ENCODE measurements at places on chromosomes 12 and 14.

DNA sequence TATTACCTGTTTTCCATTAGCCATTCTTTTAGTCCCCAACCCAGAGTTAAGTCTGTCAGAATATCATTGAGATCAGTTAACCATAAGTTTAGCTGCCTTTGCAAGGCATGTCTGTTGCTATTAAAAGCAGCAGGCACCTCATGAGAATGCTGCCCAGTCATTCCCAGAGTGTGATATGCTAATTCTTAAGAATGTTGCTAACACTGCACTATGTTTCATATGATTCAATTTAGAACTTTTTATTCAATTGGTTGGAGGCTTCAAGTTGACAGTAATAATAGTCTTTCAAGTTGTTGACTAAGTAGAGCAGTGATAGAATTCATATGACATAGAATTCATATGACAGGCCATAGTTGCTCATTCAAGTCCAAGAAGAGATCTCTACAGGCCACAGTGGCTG, 292.3 kb downstream of the FUT8 start:
- DNase-seq = no peak

GRCh38 chr12:69330475-69331473, 17.4 kb upstream of the LYZ start:
- peak; percentile 32 for DNase-seq

- no peak for DNase-seq
Measured at GRCh38 chr12:132398386-132398991, 69.1 kb upstream of the GALNT9 start.

DNA sequence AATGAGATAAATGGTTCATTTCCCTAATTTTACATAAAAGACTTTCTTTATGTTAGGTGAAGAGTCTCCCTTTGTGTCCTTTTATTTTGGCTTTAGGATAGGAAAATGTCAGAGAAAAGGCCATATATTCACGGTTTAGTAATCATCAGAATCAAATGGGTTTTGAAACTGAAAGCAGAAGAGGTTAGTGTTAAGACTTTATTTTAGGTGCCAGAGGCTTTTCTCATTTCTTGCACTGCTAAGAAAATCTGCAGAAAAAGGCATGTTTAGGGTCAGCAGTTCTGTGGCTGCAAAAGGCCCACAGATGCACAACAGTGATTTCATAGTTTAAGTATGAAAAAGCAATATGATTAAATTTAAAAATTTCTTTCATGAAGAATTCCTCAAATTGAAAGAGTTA, 80.4 kb upstream of the SINHCAF start:
- peak; percentile 64 for DNase-seq

- DNase-seq = no peak
Measured at GRCh38 chr14:89755816-89756215, 198.7 kb downstream of the EFCAB11 start.

GRCh38 chr12:96752211-96752610, 154.8 kb upstream of the NEDD1 start:
- DNase-seq = no peak

GRCh38 chr12:94191023-94191422, 42.6 kb downstream of the PLXNC1 start:
- no peak for DNase-seq

DNA sequence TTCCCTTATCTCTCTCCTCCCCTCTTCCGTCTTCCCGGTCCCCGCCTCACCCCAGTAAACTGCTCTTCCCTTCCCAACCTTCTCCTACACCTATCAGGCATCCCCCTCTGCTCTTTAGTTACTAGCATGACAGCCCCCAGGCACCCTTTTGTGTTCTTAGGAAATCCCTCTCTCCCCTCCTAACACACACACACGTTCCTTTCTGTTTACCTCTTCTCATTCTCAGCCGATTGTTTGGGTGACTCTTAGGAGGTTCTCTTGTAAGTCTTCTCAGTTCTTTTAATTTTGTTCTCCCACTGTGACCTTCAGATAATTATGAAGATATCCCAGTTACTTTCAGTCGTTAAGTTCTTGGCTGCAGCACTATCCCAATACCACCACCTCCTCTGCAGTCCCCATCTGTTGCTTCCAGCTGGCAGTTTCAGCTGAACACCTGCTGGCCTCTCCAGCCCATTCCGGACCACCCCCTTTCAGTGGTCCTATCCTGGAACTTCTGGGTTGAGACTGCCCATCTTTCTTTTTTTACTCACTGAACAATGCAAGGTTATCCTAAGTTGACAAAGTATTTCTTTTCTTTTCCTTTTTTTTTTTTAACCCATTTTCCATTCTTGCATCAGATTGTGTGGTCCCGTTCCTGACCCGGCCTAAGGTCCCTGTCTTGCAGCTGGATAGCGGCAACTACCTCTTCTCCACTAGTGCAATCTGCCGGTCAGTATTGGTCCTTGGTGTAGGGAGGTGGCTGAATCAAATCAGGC, 711 bp downstream of the MARS1 start:
- no peak for DNase-seq

DNA sequence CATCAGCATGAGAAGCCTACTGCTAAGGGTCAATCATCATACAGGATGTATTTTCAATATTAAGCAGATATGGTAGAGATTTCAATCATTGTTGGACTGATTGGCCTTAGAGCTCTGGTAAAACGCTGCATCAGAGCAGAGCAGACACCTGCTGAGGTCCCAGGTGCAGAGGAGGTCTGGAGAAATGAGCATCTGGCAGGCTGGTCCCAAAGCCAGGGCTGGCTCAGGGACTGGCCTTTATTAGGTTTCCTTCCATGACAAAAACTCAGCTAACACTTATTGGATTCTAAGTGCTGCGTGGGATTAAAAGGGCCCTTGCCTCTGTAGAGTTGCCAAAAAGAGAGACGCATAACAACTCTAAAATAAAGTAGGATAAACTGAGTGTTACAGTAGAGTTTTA, 29.7 kb downstream of the AKAP6 start:
- DNase-seq = no peak

DNA sequence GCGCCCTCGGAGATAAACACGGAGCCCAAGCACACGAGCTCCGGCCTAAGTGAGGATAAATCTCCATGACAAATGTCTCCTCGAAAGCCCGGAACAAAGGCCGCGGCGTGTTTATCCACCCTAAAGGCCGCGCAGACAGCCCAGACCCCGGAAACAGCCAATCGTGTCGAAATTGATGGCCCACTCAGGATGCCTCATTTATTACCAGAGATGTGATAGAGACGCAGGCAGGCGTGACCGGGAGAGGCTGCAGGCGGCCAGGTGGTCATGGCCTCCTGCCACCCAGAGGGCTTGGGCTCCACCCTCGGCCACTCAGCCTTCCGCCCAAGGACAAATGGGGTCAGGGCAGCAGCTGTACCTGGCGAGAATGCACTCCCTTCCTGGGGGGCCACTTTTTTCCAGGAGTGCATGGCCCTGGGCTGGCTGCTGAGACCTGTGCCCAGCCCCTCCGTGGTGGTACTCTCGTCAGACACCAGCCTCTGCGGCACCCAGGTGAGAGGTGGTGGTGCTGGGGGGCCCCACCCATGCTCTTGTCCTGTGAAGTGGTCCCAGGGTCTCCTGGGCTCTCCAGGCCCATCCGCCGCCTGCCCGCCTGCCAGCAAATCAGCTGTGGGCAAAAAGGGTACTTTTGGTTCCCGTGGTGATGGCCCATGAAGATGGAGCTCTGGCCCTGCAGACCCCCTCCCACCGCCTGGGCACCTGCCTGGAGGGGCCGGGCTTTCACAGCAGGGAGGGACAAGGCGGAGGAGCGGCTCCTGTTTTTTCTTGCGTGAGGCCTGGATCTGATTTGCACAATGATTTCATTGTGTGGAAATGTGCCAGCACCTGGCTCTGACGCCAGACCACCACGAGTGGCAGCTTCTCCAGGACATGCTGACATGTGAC, 211.5 kb upstream of the C14orf180 start:
- DNase-seq = no peak

Data from GM13976 (cell line).